ENCODE measurements at places on chromosomes 13 and 19.
A peak's percentile ranks its signal among the peaks of the same experiment; 100 is the strongest.

GRCh38 chr13:37715606-37716015 lies 117.0 kb upstream of the POSTN start:
- H3K4me1 ChIP-seq, result peaks cover 30% of the 10 kb centered on the region
- H3K36me3 ChIP-seq, result peaks cover 6% of the 10 kb centered on the region
- no peak overlapping the region for H3K4me3 ChIP-seq
- no peaks in the 10 kb centered on the region for H3K27me3 ChIP-seq
- DNase-seq, result no peak
- H3K27ac ChIP-seq, result peak overlapping the region; percentile 67

DNA sequence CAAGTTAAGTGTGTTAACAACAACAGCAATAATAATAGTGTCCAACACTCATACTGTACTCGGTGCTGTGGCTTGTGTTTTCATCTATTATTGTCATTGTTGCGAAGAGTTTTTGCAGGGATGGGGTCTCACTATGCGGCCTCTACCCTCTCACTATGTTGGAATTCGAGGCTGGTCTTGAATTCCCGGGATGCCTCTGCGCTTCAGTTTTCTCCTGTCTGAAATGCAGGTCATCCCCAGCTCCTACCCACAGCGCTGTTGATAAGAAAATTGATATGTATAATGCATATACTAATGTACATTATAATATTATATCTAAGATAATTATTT lies 4.9 kb upstream of the SBK3 start:
- H3K4me3 ChIP-seq, result peak overlapping the region; percentile 54
- no peaks in the 10 kb centered on the region for H3K36me3 ChIP-seq
- H3K4me1 ChIP-seq, result peaks cover 38% of the 10 kb centered on the region
- peaks cover 12% of the 10 kb centered on the region for H3K27me3 ChIP-seq
- no peak for DNase-seq

DNA sequence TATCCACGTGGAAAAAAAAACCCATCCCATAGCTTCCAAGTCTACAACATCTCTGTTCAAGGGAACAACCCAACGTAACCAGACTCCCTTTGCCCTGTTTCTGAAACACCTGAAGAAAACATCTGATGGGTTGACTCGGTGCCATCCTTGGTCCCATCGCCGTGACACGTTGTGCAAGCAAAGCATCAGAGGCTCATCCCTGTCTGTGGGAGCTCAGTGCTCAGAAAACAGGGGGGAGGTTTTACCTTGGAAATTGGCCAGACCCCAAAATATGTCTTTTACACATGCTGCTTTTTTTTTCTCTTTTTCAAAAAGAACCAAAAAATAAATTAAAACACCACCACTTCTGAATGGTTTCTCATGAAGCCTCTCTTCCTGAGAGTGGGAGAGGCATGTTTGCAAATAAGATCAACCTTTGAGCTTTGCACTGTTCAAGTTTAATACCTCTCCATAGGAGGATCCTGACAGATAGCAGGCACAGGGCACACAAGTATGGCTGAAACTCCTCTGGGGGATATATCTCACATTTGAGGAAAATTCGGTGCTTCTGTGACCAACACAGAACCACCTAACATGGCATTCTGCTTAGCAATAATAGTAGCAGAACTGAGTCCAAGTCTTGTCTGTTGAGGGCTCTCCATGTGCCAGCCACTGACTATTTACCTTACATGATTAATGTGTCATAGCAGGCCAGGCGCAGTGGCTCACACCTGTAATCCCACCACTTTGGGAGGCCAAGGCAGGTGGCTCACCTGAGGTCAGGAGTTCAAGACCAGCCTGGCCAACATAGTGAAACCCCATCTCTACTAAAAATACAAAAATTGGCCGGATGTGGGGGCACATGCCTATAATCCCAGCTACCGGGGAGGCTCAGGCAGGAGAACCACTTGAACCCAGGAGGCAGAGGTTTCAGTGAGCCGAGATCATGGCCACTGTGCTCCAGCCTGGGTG lies 7.0 kb upstream of the PVR start:
- H3K27ac ChIP-seq, result no peak overlapping the region
- H3K36me3 ChIP-seq, result no peaks in the 10 kb centered on the region
- DNase-seq, result no peak

DNA sequence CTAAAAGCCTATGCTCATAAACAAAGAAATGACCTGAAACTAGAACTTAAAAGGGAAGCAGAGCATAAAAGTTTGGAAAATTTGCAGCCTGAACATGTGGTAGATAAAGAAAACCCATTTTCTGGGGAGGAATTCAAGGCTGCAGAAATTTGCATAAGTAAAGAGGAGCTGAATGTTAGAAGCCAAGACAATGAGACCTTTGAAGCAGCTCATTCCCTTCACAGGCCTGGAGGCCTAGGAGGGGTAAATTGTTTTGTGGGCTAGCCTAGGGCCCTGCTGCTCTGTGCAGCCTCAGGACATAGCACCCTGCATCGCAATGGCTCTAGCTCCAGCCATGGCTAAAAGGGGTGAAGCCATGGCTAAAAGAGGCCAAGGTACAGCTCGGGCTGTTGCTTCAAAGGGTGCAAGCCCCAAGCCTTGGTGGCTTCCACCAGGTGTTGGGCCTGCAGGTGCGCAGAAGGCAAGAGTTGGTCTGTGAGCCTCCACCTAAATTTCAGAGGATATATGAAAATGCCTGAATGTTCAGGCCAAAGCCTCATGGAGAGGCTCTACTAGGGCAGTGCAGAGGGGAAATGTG lies 38.3 kb downstream of the ZIC2 start:
- no peak overlapping the region for H3K4me3 ChIP-seq
- H3K36me3 ChIP-seq, result no peaks in the 10 kb centered on the region
- H3K27ac ChIP-seq, result no peak overlapping the region
- peaks cover 5% of the 10 kb centered on the region for H3K27me3 ChIP-seq
- DNase-seq, result no peak

DNA sequence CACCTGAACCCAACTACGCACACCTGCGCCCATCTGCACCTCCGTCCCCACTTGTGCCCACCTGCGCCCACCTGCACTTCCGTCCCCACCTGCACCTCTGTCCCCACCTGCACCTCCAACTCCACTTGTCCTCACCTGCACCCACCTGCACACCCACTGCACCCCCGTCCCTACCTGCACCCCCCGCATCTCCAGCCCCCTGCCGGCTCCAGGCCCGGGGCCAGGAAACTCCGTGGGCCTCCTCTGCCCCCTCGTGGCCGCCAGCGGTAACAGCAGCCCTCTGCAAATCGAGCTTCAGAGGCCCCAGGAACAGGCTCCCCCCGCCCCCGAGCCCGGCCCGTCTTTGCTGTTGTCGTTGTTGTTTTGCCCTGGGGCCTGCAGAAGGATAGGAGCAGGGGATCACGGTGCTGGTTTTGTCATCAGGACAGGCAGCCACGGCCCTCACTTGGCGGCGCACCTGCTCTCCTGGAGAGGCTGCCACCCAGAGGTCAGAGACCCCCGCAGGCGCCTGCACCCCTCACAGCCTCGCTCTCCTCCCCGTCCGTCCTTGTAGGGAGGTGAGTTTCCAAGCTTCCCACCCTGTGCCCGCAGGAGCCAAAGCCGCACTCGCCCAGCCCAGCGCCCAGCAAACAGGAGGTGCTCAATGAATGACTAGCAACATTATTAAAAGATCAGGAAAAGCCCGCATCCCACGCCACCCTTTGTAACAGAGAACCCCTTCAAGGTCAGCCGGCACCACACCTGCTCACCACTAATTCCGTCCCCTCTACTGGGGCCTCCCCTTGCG lies 65.4 kb downstream of the GNG7 start:
- H3K27ac ChIP-seq, result no peak overlapping the region
- H3K27me3 ChIP-seq, result peaks cover 17% of the 10 kb centered on the region
- peaks cover 6% of the 10 kb centered on the region for H3K4me1 ChIP-seq
- H3K36me3 ChIP-seq, result no peaks in the 10 kb centered on the region
- peak overlapping the region; percentile 44 for H3K4me3 ChIP-seq

- DNase-seq, result no peak
- H3K4me3 ChIP-seq, result no peak overlapping the region
These were observed 276.4 kb downstream of the LHFPL6 start for GRCh38 chr13:39326469-39327171.

DNA sequence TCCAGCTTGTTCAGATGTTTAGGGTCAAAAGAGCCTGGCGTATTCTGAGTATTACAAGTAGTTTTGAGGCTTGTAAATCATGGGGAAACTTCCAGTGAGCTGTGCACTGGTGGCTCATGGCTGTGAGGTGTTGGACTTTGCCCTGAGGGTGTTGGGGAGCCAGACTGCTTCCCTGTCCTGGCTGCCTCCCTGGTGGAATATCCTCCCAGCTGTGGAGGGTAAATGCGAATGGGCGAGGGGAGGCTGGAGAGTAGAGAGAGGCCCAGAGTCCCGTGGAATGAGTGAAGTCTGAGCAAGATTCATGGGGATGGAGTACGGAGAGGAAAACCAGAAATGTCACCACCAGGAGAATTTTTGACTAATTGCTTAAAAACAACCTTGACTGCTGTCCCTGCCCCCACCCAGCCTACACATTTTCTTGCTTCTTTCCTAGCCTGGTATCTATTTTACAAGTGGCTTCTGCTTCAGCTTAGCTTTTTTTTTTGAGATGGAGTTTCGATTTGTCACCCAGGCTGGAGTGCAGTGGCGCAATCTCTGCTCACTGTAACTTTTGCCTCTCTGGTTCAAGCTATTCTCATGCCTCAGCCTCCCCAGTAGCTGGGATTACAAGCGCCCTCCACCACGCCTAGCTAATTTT lies 3.7 kb downstream of the SNRPA start:
- H3K27me3 ChIP-seq, result no peaks in the 10 kb centered on the region
- H3K4me3 ChIP-seq, result peak overlapping the region; percentile 51
- H3K36me3 ChIP-seq, result peaks cover 25% of the 10 kb centered on the region

DNA sequence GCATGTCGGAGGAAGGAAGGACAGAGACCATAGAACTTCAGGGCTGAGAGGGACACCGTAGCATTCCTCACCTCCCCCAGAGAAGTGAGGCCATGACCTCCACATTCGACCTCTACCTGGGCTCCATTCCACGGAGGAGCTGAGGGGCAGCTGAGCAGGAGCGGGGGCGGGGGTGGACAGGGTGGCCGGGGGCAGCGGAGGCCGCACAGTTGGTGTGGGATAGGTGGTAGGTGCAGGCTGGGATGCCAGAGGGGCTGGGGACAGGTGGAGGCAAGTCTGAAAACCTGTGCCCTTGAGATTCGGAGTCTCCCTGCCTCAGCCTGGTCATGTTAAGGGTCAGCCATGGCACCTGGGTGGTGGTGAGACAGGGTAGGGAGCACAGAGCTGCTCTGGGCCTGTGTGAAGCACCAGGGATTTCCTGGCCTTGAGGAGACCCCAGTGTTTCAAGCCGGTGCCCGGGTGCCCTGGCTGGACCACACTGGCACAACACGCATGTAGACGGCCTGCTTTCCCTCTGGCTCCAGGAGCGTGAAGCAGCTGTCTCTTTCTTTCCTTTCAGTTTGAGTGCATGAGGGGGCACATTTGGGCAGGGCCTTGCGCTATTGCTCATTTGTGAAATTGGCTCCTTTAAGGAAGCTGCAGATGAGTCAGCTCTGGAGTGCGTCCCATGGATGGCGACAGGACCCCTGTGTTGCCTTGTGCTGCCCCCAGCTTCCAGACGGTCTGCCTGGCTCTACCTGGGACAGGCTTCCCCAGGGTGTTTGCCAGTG lies 51.8 kb downstream of the TSSK6 start:
- peaks cover 63% of the 10 kb centered on the region for H3K4me1 ChIP-seq
- peak overlapping the region; percentile 95 for H3K27ac ChIP-seq
- no peak overlapping the region for H3K4me3 ChIP-seq
- DNase-seq, result no peak
- H3K36me3 ChIP-seq, result peaks cover 34% of the 10 kb centered on the region

- H3K36me3 ChIP-seq, result no peaks in the 10 kb centered on the region
- H3K27me3 ChIP-seq, result peaks cover 45% of the 10 kb centered on the region
- no peak overlapping the region for H3K27ac ChIP-seq
- H3K4me3 ChIP-seq, result no peak overlapping the region
These were observed 2.3 kb downstream of the NCCRP1 start for GRCh38 chr19:39199025-39199424.

DNA sequence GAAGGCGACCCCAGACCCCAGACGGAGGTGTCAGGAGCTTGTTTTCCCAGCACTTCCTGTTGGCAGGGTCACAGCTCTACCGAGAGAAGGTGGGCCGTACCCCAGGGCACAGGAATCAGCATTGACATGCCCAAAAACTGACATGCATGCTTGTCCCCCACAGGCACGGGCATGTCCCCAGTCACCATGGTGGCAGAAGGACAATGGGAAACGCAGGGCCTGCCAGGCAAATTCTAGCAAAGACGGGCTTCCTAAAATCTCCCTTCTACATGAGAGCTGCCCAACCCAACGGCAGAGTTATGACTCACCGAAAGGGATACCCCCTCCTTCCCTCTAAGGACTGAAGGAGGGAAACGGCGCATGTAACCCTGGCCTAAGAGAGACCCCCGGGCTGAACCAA lies 18.5 kb downstream of the TSHZ3 start:
- peaks cover 8% of the 10 kb centered on the region for H3K36me3 ChIP-seq
- DNase-seq, result no peak
- peaks cover 74% of the 10 kb centered on the region for H3K4me1 ChIP-seq
- peak overlapping the region; percentile 74 for H3K27ac ChIP-seq
- H3K4me3 ChIP-seq, result no peak overlapping the region

- H3K27ac ChIP-seq, result no peak overlapping the region
- no peaks in the 10 kb centered on the region for H3K36me3 ChIP-seq
- H3K4me3 ChIP-seq, result no peak overlapping the region
- DNase-seq, result no peak
These were observed 42.5 kb downstream of the CELF5 start for GRCh38 chr19:3266792-3267514.

GRCh38 chr13:94232956-94233355 lies 246.5 kb downstream of the DCT start:
- no peak overlapping the region for H3K4me3 ChIP-seq
- DNase-seq, result no peak
- H3K27me3 ChIP-seq, result no peaks in the 10 kb centered on the region
- peaks cover 9% of the 10 kb centered on the region for H3K36me3 ChIP-seq
- H3K27ac ChIP-seq, result no peak overlapping the region

DNA sequence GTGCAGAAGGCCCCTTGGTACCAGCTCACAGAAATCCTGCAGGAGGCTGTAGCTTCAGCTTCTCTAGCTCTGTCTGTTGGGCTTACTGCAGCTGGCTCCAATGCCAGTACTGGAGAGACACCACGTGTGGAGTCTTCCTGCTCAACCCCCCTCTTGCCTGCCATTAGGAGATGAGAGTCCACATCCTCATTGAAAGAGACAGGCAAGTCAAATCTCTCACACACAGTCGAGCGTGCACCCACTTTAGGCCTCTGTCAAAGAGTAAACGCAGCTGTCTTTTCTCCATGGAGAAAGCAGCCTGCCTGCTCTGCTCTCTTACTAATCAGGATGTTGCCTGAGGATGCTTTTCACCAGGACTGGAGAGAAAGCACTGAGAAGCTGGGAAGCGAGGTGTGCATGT lies 523.0 kb upstream of the NBEA start:
- peaks cover 15% of the 10 kb centered on the region for H3K4me1 ChIP-seq
- no peak overlapping the region for H3K4me3 ChIP-seq
- no peaks in the 10 kb centered on the region for H3K36me3 ChIP-seq
- no peaks in the 10 kb centered on the region for H3K27me3 ChIP-seq
